ENCODE measurements at places on chromosomes 7 and 10. TPM values are rescaled to one million over a fixed set of nuclear protein-coding genes. Genes with fewer than 3 reads are reported as not detected.

GRCh38 chr7:94442639-94443038, 47.9 kb downstream of the COL1A2 start:
- H3K27ac ChIP-seq = no peak overlapping the region
- no peaks in the 10 kb centered on the region for H3K27me3 ChIP-seq
- no peaks in the 10 kb centered on the region for H3K36me3 ChIP-seq
- H3K4me3 ChIP-seq = no peak overlapping the region

The CALML5 gene
- not detected for total RNA-seq

The TFEC gene
- total RNA-seq = 0.06 TPM

GRCh38 chr7:7427363-7427762, 108.3 kb downstream of the COL28A1 start:
- no peaks in the 10 kb centered on the region for H3K27me3 ChIP-seq
- H3K4me1 ChIP-seq = no peaks in the 10 kb centered on the region
- no peak overlapping the region for H3K4me3 ChIP-seq
- no peak overlapping the region for H3K27ac ChIP-seq
- no peaks in the 10 kb centered on the region for H3K36me3 ChIP-seq
- no peak for DNase-seq

DNA sequence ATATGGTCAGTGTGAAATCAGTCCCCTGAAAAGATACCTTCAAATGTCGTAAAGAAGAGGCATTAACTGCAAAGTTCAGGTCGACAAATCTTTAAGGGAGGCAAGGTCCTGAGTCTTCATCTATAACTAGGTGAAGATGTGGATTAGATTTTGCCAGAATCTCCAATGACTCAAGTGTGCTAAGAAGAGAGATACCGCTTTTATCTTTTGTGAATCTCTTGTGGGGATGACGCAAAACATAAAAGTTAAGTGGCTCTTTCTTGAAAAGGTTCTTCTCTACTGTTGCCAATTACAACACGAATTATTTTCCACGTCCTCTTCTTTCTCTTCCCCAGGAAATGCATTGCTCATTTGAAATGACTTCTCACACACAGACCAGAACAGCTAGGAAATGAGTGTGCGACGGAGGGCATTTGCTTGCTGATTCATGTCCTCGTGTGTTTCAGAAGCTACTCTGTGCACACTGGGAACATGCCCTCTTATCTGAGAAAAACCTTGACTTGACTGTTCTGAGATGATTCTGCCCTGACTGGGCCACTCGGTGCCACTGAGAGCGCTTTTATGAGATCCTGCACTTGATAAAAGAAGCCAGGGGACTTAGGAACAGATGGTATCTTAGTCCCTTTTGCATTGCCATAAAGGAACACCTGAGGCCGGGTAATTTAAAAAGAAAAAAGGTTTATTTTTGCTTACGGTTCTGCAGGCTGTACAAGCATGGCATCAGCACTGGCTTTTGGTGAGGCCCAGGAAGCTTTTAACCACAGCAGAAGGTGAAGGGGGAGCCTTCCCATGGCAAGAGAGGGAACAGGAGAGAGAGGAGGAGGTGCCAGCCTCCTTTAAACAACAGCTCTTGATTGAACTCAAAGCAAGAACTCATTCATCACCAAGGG, 169.5 kb upstream of the PFKP start:
- DNase-seq = no peak
- H3K36me3 ChIP-seq = no peaks in the 10 kb centered on the region
- no peaks in the 10 kb centered on the region for H3K27me3 ChIP-seq
- no peak overlapping the region for H3K4me3 ChIP-seq

GRCh38 chr7:81645435-81645834, 124.4 kb downstream of the HGF start:
- H3K36me3 ChIP-seq = no peaks in the 10 kb centered on the region
- H3K4me3 ChIP-seq = no peak overlapping the region
- H3K27ac ChIP-seq = no peak overlapping the region
- no peaks in the 10 kb centered on the region for H3K27me3 ChIP-seq
- no peaks in the 10 kb centered on the region for H3K4me1 ChIP-seq
- DNase-seq = no peak

Measured in neural progenitor cell (in vitro differentiated cells).